H9 (cell line): ENCODE measurements at places on chromosomes 2 and 18. TPM values are rescaled to one million over a fixed set of nuclear protein-coding genes. Genes with fewer than 3 reads are reported as not detected.

Gene ONECUT2
- 0.48 and 0.72 TPM in 2 replicates for total RNA-seq

Gene TET3
- total RNA-seq: 21.8 and 24.7 TPM in 2 replicates

Gene SLC4A3
- total RNA-seq: 10.7 and 11.1 TPM in 2 replicates

Gene M1AP
- total RNA-seq: 5.5 and 7.6 TPM in 2 replicates

Gene LRRFIP1
- 37.1 and 38.5 TPM in 2 replicates for total RNA-seq

Gene PIEZO2
- total RNA-seq: 3.9 and 5.9 TPM in 2 replicates

Gene LRPPRC
- 182 and 183 TPM in 2 replicates for total RNA-seq

Gene FNDC4
- 21.1 and 21.5 TPM in 2 replicates for total RNA-seq

Gene TDRD15
- not detected in 2 replicates for total RNA-seq

Gene SCG2
- 3.4 and 4.4 TPM in 2 replicates for total RNA-seq

Gene MRPS9
- 58.1 and 60.0 TPM in 2 replicates for total RNA-seq

Gene ARL4C
- 11.2 and 12.0 TPM in 2 replicates for total RNA-seq

Gene DARS1
- total RNA-seq: 117 and 122 TPM in 2 replicates

Gene NCOA1
- total RNA-seq: 14.0 and 14.8 TPM in 2 replicates

Gene MPV17
- 55.4 and 59.4 TPM in 2 replicates for total RNA-seq

Gene POU3F3
- not detected in 2 replicates for total RNA-seq

Gene OTOF
- 0.15 and 0.35 TPM in 2 replicates for total RNA-seq

Gene GPR17
- total RNA-seq: 0.35 TPM in 1 of 2 replicates, not detected in the other
